ENCODE measurements at places on chromosomes 3 and 15.

GRCh38 chr15:73424506-73424905 lies 18.5 kb upstream of the REC114 start:
- DNase-seq, result no peak

GRCh38 chr15:67834581-67835296 lies 5.1 kb downstream of the RNU6-1 start:
- DNase-seq, result no peak

- no peak for DNase-seq
Observed at GRCh38 chr15:63626955-63627354, 29.8 kb downstream of the FBXL22 start.

DNA sequence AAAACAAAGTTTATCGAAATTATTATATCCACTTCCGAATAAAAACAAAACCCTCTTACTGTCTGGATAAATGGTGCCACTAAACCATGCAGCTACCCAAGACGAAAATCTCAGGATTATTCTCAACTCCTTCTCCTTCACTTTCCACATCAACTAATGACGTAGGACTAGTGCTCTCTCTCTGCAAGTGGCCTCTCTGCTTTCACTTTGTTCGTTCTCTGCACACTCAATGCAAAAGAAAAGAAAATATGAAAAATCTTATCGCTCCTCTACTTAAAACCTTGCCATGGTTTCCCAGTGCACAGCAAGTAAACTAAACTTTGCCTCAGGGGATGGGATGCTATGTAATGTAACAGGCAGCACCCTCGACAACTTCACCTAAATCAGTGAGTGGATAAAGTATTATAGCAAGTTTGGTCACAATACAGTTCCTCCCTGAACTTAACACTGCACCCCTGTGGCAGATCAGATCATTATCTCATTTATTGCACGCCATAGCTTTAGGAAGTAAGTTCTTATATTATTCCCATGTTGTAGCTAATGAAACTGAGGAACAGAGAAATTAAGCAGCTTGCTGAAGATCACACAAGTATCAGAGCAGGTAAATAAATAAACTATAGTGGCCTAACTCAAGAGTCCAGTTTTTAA lies 262.7 kb upstream of the GADL1 start:
- DNase-seq, result no peak

DNA sequence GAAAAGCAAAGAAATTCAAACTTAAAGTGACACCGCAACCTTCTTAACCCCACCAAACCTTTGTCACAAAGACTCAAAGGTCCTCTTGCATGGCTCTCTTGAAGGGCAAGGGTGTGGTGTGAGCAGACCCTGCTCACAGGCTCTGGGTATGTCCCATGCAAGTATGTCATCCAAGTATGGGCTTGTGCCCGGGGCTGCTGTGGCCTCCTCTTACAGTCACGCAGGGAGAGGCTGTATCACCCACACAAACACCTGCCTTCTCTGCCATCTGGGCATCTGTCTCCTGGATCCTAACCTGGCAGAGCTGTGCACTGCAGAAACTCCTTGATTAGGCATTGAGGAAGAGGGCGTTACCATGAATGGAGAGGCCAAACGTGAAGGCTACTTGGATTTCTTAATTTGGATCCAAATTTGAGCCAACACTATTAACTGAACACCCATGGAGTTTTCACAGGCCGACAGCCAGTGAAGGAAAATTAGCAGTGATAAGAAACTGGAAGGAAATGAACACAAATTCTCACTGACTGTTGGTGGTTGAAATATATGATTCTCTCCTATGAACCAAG lies 146.6 kb downstream of the DUT start:
- DNase-seq, result no peak

DNA sequence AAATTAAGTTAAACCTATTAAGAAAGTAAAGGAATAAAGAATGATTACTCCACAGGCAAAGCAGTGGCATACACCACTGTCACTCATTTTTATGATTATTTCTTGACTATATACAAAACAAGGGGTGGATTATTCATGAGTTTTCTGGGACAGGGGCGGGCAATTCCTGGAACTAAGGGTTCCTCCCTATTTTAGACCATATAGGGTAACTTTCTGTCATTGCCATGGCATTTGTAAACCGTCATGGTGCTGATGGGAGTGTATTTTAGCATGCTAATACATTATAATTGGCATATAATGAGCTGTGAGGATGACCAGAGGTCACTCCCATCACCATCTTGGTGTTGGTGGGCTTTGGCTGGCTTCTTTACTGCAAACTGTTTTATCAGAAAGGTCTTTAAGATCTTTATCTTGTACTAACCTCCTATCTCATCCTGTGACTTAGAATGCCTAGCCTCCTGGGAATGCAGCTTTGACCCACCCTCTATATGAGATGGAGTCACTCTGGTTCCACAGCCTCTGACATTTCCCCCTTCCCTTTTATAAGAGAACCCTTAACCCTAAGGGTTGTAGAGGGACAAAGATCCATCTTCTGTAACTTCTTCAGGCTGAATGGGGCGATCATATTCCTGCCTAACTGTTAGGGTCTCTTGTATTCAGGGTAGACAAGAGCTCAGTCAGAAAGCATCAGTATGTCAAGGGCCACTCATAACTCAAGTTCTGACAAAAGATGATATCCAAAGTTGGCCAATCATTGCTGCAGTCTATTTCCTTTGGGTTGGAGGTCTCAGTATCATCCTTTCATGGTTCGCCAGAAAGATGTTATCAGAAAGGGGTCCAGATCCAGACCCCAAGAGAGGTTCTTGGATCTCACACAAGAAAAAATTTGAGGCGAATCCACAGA lies 79.5 kb upstream of the LIPC start:
- no peak for DNase-seq

DNA sequence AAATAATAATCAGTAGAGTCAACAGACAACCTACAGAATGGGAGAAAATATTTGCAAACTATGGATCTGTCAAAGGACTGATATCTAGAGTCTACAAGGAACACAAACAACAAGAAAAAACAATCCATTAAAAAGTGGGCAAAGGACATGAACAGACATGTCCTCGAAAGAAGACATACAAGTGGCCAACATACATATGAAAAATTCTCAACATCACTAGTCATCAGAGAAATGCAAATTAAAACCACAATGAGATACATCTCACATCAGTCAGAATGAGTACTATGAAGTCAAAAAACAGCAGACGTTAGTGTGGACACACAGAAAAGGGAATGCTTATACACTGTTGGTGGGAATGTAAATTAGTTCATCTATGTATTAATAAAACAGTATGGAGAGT lies 33.7 kb downstream of the SLC2A2 start:
- no peak for DNase-seq

GRCh38 chr3:72234391-72234790 lies 449.4 kb upstream of the PROK2 start:
- no peak for DNase-seq

DNA sequence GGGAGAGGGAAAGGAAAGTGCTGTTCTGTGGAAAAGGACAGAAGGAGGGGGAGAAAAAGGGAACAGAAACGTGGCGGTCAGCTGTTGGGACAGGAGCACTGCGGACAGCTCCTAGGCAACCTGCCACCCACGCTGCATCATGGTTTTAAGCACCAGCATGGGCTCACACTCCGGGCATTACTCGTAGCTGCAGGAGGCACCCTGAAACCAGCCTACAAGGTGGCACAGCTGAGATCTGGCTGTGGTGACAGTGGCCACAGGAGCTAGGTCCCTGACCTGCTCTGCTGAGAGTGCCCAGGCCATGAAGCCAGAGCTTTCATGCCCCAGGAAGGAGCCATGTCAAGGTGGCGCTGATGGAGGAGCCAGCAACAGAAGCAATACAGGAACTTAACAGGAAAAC lies 161.4 kb upstream of the ST8SIA2 start:
- DNase-seq, result no peak

DNA sequence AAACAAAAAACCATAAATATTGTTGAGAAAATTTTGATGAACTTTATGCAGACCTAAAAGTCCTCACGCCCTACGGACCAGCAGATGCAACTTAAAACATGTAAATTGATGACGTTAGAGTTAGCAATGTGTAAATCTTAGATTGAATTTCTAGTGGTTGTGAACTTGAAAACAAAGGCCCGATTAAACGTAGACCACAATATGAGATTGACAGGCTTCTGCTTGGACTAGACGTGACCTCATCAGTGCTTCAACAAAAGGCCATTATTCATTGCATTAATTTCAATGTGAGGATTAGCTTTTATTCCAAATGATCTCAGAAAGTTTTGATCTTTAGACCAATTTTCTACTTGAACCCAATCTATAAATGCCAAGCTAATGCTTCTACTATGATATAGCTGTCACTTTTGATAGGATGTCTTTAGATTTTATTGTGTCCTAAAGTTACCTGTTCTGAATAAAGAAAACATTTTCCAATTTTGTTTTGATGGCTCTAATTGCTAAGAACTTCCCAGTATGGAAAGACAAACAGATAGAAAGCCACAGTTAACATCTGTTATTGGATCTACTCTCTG lies 55.4 kb upstream of the SPPL2A start:
- DNase-seq, result no peak

DNA sequence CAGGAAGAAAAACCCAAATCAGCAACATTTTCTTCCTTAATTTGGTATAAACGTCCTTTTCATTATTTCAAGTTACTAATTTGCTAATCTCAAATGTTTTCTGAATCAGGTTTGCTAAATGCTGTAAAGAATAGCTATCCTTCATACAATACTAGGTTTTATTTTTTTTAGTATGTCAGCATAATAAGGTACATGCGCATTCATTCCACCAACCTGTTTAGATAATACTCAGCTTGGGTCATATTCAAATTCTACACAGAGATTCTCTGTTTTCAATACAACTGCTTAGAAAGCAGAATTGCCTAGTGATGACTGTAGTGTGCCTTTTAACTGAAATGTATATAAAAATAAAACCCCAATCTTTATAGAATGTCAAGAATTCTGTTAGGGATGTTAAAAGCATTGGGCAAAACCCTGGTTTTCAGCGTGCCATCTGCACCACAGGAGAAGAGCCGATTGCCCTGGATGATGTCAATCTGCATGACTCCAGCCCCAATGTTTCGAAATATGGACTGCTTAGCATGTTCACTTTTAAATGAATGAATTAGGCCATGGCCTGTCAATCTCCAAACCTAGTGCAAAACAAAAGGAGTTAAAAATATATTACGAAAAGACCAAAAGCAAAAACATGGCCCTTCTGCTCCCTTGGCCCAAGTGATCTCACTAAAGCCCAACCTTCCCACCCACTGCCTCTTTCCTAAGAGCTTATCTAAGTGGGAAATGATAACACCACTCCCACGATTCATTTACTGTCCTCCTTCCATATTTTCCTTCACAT lies 107.4 kb downstream of the GLDN start:
- no peak for DNase-seq

DNA sequence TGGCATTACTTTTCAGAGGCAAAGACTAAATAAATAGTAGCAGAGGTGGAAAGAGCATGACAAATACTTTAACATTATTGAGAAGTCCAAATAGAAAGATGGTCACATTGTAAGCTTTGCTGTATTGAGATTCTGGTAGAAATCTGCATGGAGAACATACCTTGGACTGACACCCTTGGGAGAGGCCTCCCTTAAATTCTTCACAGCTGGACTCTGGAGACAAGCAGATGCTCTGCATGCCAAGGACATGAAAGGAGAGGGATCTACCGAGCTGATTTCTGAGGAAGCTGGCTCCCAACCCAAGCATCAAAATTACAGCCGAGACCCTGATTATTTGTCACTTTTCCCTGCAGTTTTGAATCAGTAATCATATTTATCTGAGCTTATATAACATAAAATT lies 212.5 kb upstream of the COL8A1 start:
- no peak for DNase-seq

DNA sequence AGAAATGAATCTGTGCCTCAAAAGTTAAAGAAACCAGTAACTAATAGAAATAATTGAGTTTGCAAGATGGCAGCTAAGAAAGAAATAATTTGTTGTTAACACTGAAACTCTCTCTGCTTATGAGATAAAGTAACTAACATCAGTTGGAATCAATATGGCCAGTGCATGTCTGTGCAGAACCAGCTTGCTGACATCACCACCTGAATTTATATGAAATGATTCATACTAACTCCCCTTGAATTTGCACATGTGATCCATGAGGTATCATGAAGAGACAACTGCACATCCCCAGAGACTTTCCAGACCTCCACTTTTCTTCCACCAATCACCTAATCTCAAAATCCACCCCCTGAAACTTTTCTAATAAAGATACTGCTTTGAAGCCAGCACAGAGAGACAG lies 10.3 kb upstream of the SLC25A38 start:
- DNase-seq, result no peak

GRCh38 chr3:49602877-49603411 lies 48.7 kb downstream of the BSN start:
- DNase-seq, result peak; percentile 74

- no peak for DNase-seq
Observed at GRCh38 chr3:59065240-59065639, 15.4 kb upstream of the CFAP20DC start.

DNA sequence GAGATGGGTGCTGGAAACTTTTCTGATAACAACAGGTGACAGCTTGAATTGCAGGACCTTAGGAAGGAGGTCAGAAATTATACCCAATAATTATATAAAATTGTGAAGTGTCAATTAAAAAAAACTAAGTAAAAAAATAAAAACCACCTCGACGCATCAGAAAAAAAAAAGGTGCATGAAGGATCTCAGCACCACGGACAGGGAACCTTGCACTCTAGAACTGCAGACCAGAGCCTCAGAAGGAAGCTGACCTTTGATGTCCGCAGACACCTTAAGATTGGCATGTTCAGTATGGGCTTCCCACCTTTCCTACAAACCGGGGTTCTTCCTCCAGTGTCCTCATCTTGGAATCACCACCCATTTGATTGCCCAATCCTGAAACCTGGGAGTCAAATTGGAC lies 60.9 kb downstream of the SCN10A start:
- no peak for DNase-seq

GRCh38 chr15:63334821-63335220 lies 46.8 kb downstream of the CA12 start:
- DNase-seq, result no peak

DNA sequence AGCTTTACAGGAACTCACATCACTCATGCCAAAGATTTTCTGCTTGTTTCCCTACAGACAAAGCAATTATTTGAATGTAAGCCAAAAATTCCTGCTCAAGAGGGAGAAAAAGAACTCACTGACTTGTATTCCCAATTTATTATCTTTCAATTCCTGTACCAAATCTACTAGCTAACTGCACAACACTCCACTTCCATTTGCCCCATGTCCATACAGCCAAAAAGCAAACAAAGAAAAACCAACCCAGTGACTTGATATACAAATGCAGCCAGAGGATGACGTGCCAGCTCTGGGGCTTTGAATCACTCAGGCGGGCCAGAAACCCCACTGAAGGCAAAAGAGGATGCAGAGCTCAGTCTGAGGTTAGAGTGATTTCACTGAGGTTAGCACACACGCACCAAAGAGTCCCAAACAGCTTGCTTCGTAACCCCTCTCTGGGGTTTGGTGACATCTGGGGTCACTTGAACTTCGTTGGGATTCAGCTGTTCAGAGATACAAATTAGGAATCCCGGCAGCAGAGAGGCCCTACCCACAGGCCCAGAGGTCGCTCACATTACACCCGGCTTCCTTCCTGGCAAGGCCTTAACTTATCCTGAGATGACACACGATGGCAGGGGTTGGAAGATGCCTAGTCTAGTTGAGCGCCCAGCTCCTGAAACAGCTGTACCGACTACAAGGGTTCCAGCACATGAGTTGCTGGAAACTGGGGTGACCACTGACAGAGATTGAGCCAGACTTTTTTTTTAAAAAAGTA lies 1.6 kb downstream of the RFTN1 start:
- peak; percentile 81 for DNase-seq

- DNase-seq, result no peak
Observed at GRCh38 chr3:126292318-126293070, 64.7 kb downstream of the KLF15 start.

- DNase-seq, result no peak
Observed at GRCh38 chr3:197135212-197135611, 105.6 kb upstream of the MELTF start.

- no peak for DNase-seq
Observed at GRCh38 chr3:14536837-14537589, 3.1 kb downstream of the GRIP2 start.

Measured in CD4-positive, alpha-beta T cell treated with Interleukin-15 for 4 hours (primary cell).